ENCODE measurements at places on chromosomes 5 and 9.

DNA sequence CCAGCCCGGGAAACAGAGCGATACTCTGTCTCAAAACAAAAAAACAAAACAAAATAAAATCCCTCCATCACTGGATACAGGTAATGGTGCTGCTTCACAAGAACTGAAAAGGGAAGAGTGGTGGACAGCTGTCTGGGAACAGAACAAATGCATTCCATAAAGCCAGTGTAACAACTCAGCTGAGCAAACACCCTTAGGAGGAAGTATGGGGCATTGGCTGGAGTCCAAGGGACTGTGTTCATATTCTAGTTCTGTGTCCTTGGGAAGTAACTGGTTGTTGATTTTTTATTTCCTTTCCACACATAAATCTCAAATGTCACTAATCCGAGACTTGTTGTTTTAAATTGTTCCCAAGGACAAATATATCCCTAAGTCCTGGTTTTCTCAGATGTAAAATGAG is 38.3 kb downstream of the HTR1A start:
- DNase-seq, result no peak

DNA sequence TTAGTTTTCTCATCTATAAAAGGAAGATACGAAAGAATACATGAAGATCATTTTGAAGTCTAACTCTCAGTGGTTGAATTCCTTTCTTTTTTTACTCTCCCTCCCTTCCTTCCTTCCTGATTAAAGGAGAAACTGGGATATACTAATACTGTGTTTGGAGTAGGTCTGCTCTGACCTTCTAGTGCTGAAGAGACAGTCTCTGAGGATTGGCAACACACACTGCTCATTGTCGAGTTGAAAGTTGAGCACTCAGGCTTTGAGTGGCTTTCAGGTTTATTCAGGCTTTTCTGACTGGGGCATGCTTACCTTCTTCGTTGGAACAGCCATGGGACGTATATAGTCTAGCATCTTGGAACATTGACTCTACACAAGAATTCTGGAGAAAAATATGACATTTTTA is 86.9 kb upstream of the RPS23 start:
- no peak for DNase-seq

DNA sequence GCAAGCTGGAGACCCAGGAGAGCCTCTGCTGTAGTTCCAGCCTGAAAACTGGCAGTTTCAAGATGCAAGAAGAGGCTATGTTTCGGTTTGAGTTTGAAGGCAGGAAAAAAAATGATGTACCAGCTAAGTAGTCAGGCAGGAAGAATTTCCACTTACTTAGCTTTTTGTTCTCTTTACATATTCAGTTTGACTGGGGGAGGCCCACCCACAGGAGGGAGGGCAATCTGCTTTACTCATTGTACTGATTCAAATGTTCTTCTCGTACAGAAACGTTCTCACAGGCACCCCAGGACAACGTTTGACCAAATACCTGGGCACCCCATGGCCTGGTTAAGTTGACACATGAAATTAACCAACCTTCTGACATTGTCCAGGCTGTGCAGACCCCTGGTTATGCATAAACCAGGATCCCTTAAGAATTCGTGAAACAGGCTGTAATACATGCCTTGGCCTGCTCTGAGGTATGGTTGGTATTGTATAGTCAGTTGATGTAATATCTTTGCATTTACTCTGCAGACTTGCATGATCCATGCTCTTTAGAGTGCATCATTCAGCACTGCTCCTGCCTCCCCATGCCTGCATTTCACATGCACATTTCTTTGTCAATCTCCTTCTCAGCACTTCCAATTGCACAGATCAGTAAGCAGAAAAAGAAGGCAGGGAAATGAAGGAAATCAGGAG is 687.1 kb downstream of the TAF11L14 start:
- no peak for DNase-seq

DNA sequence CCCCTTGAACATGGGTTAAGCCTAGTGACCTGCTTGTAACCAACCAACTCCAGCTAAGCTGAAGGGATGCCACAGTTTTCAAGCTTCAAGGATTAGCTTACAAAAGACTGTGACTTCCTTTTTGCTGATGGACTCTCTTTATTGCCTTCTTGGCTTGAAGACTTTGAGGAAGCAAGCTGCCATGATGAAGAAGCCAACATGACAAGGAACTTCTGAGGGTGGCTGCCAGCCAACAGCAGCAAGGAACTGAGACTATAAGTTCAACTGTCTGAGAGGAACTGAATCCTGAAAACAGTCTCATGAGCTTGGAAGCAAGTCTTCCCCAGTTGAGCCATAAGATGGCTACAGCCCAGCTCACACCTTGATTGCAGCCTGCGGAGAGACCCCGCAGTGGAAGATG is 116.1 kb upstream of the TAF11L2 start:
- DNase-seq, result no peak

DNA sequence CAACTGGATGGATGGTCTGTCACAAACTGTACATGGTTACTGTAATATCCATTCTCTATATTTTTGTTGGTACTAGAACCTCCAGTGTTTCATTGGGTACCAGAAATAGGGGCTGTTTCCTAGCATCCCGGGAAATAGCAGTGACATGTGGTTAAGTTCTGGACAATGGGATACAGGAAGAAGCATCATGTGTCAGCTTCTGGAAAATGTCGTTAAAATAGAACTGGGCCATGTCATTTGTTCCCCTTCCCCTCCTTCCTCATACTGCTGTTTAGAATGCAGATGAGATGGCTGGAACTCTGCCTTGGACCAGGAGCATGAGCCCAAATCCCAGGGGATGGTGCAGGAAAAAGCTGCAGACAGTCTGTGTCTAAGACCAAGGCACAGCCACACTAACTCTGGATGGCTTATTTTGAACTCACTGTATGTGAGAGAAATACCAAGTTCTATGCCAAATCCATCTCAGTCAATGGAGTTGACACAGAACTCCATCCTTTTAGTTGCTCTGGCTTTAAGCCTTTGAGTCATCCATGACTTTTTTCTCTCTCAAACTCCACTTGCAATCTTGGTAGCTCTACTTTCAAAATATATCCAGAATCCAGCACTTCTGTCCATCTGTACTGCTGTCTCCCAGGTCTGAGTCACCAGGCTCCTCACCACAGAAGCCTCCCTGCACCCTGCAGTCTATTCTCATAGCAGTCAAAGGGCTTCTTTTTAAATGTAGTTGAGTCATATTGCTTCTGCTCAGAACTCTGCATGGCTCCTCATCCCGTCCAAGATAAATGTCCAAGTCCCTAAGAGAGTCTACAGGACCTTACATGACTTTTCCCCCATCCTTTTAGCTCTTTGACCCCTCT is 184.2 kb downstream of the NSG2 start:
- DNase-seq, result no peak

- no peak for DNase-seq
Measured at GRCh38 chr5:79759436-79759835, 69.8 kb downstream of the CMYA5 start.

- no peak for DNase-seq
Measured at GRCh38 chr5:176894298-176894697, 4.8 kb downstream of the HK3 start.

GRCh38 chr5:146622391-146622790 is 106.4 kb upstream of the GPR151 start:
- no peak for DNase-seq

- no peak for DNase-seq
Measured at GRCh38 chr5:1952444-1953099, 69.8 kb upstream of the IRX4 start.
